ENCODE measurements at places on chromosomes 12 and 14.
A peak's percentile ranks its signal among the peaks of the same experiment; 100 is the strongest.

DNA sequence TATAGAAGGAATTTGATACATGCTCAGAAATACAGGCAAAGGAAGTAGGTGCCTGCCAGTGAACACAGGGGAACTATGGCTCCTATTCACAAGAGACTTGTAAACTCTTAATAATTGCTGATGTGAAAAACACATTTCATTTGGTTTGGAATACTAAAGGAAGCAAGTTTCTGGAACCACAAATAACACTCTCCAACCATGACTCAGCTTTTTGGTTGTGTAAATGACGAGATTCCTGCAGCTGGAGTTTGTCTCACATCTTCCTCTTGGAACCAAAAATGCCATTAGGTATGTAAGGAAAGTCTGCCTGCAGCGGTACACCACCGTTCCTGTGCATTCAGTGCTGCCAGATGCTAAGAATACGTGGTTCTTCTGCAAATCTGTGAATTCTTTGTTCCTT is 4.5 kb upstream of the OR11H6 start:
- DNase-seq, result no peak

GRCh38 chr14:59771577-59771976 is 99.0 kb downstream of the RTN1 start:
- DNase-seq, result no peak

- DNase-seq, result no peak
Measured at GRCh38 chr12:123270214-123271000, 1.2 kb downstream of the CDK2AP1 start.

DNA sequence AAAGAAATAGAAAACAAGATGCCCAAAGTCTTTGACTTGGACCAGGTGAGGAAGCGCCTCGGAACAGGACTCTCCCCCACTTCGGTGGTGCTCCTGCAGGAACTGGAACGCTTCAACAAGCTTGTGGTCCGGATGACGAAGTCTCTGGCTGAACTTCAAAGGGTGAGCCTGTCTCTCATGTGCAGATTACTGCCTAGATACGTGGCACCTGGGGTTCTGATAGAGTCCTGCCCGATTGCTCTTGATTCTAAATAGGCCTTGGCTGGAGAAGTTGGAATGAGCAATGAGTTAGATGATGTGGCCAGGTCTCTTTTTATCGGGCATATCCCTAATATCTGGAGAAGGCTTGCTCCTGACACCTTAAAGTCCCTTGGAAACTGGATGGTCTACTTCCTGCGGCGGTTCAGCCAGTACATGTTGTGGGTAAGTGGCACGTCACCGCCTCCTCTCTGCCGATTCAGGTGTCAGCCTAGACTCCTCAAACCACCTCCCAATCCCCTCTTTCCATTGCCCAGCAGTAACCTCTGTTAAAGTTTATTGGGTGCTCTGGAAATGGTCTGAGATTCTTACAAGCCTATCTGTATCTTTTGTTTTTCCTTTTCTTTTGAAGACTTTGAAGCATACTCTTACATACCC is 40.8 kb downstream of the CCDC92 start:
- DNase-seq, result peak; percentile 20

- DNase-seq, result no peak
Measured at GRCh38 chr12:25241167-25242020, 9.3 kb downstream of the KRAS start.

GRCh38 chr12:16300122-16300521 is 22.6 kb upstream of the SLC15A5 start:
- DNase-seq, result no peak

- DNase-seq, result no peak
Measured at GRCh38 chr12:70052931-70053497, 190.2 kb upstream of the CNOT2 start.

GRCh38 chr14:22405201-22405600 is 183.8 kb downstream of the DAD1 start:
- no peak for DNase-seq

- DNase-seq, result no peak
Measured at GRCh38 chr12:67348683-67349082, 79.5 kb downstream of the CAND1 start.

DNA sequence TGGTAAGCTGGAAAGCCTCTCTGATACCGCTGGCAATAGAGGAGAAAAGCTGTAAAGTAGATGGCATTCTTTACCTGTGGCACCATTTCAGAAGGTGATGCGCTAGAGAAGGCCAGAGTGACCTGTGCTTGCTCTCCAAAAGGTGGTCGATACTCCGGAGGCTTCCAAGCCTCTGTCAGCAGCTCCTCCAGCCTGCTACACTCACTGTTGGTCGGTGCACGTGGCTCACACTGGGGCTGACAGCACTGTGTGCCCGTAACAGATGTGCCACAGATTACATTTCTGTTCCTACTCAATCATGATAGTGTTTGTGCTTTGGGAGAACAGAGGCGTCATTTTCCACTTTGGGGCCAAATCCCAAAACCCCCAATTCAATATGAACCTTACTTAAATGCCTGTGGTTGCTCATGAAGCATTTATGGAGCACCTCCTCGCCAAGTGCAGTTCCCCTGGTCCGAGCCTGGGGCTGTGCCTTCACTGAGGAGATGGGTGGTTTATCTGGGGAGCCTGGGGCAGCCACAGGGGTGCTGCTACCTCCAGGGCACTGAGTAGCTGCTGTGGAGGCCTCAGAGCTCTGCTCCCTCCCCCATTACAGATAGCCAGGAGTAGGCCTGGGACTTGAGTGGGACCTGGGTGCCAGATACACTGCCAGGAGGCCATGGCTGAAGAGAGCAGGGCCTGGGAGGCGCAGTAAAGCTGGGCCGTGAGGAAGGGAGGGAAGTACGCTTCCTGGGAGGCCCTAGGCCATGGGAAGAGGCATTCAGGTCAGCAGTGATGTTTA is 26.8 kb downstream of the CCNK start:
- DNase-seq, result no peak

- DNase-seq, result no peak
Measured at GRCh38 chr12:133023566-133023965, 13.7 kb upstream of the ZNF84 start.

DNA sequence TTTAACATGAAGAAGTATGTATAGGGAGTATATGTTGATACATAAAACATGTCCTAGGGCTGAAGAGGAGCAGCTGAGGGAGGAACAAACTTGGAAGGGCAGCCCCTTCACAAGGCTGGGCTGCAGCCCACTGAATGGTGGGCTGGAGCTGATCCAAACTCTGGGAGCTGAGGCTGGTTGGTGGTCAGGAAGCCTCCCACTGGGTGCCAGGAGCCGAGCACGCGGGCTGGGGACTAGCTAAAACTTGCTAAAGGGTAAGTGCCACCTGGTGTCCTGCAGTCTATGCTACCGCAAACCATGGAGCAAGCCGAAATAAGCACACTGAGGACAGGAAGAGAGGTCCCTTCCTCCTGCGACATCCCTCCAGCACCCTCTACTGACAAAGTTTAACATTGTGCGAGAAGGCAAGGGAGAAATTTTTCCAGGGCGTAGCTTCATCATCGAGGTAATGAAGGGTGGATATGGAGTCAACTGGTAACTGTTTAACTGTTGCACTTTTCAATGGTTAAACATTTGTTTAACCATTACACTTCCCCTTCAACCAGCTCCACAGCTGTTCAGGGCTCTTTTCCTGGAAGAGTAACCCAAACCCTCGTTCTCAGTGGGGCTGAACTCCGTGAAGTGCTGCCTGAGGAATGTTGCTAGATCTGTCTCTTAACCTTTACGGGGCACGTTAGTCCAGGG is 42.2 kb downstream of the EGLN3 start:
- DNase-seq, result no peak

GRCh38 chr14:55129428-55130195 is 560 bp downstream of the LGALS3 start:
- peak; percentile 35 for DNase-seq

DNA sequence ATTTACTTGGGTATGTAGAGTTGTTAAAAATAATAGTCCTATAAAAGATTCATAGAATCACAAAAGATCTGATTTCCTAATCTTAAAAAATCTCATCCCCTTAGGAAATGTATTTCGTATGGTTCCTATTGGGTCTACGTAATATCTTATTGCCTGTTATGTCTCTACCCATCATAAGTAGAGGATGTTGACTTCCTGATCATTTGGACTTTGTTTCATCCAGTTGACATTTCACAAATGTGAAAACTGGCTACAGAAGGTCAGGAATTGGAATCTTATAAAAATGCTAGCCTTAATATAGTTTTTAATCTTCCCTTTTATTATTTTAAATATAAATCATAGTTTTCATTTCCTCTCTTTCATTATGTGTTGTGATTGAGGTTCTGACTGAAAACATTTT is 45.2 kb downstream of the TDP1 start:
- no peak for DNase-seq

- DNase-seq, result no peak
Measured at GRCh38 chr14:96581902-96582301, 79.7 kb downstream of the PAPOLA start.

- no peak for DNase-seq
Measured at GRCh38 chr14:34231626-34232025, 230.4 kb downstream of the SPTSSA start.

DNA sequence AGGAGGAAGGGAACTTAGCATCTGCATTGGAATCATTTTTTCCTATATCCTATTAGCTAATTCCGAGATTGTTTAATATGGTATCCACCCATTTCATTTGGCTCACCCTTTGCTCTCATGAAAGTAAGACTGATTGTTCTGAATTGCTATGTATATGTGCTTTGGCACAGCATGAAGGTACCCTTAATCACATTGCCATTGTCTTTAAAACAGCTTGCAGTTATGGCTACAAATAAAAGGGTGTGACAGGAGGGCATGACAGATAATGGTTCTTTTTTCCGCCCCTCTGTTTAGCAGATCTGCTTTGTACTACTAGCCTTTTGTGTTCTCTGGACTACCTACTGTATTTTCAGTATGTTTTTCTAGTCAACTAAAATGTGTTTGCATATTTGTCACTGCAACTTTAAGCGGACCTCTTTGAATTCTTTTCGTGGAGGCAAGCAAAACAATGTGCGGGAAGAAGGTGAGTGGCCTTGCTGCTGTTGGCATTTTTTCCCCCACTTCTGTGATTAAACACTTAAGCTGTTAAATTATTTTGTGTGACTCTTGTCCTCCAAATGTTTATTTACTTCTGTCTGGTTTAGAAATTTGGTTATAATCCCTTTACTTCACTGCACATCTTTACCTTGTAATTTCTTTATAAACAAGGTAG is 35.8 kb downstream of the FBXO34 start:
- DNase-seq, result no peak

- DNase-seq, result no peak
Measured at GRCh38 chr14:92965281-92965680, 42.3 kb downstream of the CHGA start.

DNA sequence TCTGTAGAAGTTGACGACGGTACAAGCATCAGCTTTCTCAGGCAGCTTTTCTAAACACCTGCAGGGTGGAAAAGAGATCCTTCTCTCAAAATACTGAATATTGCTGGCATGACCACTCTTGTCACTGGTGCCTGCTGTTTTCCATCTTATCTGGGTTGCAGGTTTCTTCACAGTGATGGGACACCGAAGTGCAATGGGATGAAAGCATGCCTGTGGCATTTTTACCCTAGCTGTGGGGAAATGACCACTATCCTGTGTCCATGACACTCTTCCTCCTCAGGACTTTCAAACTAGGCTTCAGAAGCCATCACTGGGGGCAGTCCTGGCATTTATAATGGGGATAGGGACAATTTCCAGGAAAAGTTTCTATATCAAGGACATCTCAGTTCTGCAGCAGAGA is 98.5 kb downstream of the ETV6 start:
- no peak for DNase-seq

- DNase-seq, result no peak
Measured at GRCh38 chr12:103626498-103626897, 39.4 kb downstream of the STAB2 start.

DNA sequence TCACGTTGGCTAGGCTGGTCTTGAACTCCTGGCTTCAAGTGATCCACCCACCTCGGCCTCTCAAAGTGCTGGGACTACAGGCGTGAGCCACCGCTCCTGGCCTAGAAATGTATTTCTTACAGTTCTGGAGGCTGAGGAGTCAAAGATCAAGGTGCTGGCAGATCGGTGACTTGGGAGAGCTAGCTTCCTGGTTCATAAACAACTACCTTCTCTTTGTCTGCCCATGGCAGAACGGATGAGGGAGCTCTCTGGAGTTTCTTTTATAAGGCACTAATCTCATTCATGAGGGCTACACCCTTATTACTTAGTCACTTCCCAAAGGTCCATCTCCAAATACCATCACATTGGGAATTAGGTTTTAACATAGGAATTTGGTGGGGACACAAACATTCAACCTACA is 38.9 kb downstream of the SLC17A8 start:
- DNase-seq, result no peak

- DNase-seq, result no peak
Measured at GRCh38 chr12:122501489-122501989, 807 bp upstream of the ZCCHC8 start.

DNA sequence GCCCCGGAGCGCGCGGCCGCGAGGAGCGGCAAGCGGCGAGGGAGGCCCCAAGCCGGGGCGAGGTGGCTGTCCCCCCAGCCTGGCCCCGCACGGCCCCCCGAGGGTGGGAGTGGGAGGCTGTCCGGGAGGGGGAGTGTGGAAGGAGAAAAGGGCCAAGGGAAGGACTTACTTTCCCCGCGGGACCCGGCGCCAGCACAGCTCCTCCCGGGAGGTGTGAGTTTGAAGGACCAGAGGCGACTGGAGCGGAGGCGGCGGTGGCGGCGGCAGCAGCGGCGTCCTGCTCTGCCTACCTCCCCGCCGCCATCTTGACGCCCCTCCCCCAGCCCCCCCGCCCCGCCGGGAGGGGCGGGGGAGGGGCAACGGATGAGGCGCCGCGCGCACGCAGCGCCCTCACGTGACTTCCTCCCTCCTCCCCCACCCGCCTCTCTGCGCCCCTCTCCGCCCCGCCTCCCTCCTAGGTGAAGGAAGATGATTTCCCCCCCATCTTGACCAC is at the start of gene SBNO1:
TSS of gene SBNO1 (minus strand) at position 316 of the 493 bp plus-strand sequence. CDS start 14,406 bp downstream, outside the sequence.
- peak; percentile 79 for DNase-seq

GRCh38 chr14:59349258-59349701 is 115.9 kb downstream of the GPR135 start:
- DNase-seq, result no peak

DNA sequence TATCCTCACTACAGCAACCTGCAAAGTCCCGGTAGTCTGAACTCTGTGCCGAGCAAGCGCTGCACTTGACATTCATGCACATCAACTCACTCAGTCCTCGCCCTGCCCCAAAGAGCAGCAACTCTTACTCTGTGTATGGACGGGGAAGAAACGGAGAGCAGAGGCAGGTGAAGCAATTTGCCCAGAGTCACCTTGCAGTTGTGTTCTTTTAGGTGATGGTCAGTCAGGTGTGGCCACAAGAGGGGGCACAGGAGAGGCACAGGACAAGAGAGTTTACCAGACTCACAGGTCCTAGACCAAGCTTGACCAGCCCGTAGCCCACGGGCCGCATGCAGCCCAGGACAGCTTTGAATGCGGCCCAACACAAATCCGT is 39.1 kb downstream of the TSPAN11 start:
- DNase-seq, result no peak

DNA sequence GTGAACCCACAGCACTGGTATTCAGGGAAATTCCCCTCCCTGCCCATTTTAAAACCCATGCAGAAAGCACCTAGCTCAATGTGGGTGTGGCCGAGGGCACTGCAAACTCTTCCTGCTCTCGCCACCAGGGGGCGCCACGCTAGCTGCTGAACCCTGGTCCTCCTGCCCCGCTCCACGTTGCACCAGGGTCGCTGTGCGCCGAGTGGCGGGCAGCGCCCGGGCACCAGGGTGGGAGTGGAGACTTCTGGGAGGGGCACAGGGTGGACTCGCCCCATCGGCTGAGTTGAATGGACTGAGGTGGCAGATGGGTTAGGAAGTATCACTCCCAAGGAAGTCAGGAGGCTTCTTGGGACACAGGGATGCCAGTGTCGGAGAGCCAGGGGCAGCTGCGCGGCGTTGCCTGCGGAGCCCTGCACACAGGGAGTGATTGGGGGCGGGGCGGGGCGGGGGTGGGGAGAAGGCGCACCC is 48.1 kb upstream of the BCL11B start:
- peak; percentile 65 for DNase-seq

Measured in stimulated activated CD8-positive, alpha-beta memory T cell treated with anti-CD3 and anti-CD28 coated beads, Interleukin-15, amount 100 ng/mL, for 48 hours (primary cell).